ENCODE measurements at places on chromosomes 1 and 21. TPM values are rescaled to one million over a fixed set of nuclear protein-coding genes. Genes with fewer than 3 reads are reported as not detected.

Gene SFN
- 2,641 TPM for polyA plus RNA-seq

Gene FLG2
- polyA plus RNA-seq: not detected

Gene RUNX3
- polyA plus RNA-seq: 0.59 TPM

Gene KRTAP19-1
- not detected for polyA plus RNA-seq

Gene GCLM
- 108 TPM for polyA plus RNA-seq

All from mammary epithelial cell (primary cell).